ENCODE measurements at places on chromosomes 6 and 20.

DNA sequence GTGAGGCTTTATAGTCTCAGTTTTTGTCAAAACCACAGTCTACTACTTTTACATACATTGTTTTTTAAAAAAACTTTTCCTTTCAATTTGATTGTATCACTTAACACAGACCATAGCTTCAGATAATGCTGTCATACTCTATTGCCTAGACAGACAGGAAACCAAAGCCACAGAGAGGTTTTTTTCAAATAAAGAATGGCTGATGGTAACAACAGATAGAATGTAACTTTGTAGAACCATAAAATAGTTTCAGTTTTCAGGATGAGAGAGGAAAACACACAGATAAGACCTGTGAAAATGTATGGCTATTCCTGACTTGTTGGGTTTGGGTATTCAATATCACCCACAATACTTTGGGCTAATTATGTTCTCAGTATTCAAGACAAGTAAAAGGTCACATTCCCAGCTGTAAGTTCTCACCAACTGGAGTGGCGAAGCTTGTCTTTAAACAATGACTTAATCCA is 94.0 kb downstream of the ADGRG6 start:
- no peak for DNase-seq
- peaks cover 2% of the 10 kb centered on the region for H3K4me1 ChIP-seq
- no peaks in the 10 kb centered on the region for H3K36me3 ChIP-seq
- H3K27ac ChIP-seq = no peak overlapping the region
- H3K4me3 ChIP-seq = no peak overlapping the region

GRCh38 chr6:148138573-148138972 is 204.1 kb upstream of the SASH1 start:
- no peaks in the 10 kb centered on the region for H3K4me1 ChIP-seq
- no peak overlapping the region for H3K4me3 ChIP-seq
- no peak overlapping the region for H3K27ac ChIP-seq
- H3K36me3 ChIP-seq = no peaks in the 10 kb centered on the region
- H3K27me3 ChIP-seq = no peaks in the 10 kb centered on the region

GRCh38 chr20:51237791-51238190 is 214.9 kb upstream of the KCNG1 start:
- no peaks in the 10 kb centered on the region for H3K4me1 ChIP-seq
- H3K36me3 ChIP-seq = no peaks in the 10 kb centered on the region
- no peak overlapping the region for H3K4me3 ChIP-seq
- H3K27ac ChIP-seq = no peak overlapping the region

GRCh38 chr6:89008001-89008814 is 44.8 kb upstream of the RNGTT start:
- H3K4me1 ChIP-seq = peaks cover 3% of the 10 kb centered on the region
- H3K36me3 ChIP-seq = no peaks in the 10 kb centered on the region
- H3K27me3 ChIP-seq = no peaks in the 10 kb centered on the region
- no peak for DNase-seq
- no peak overlapping the region for H3K4me3 ChIP-seq

DNA sequence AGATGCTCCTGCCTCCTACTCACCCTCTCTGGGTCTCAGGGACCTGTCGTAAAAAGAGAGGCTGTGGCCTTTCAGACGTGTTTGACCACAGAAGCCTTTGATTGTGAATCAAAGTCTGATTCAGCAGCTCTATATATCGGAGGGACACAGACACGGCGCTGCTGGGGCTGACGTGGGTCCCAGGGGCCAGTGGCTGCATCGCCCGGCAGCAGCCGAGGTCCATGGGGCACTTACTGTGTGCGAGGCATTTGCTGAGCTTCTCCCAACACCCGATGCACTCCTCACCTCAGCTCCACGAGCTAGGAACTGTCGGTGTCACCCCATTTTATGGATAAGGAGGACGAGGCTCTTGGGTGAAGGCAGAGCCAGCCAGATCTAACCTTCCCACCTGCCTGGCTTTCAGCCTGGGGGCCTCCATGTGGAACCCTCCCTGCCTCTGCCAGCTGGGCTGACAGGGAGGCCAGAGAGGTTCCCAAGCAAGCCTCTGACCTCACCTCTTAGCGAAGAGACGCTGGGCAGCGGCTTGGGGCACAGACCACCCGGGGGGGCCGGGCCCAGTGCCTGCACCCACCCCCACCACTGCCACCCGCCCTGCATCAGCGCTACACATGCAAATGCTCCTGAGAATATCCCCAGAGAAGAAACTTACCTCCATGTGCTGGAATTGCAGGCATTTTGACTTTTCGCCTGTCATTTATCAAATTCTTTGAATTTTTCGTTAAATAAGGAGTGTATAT is 19.9 kb downstream of the PMEPA1 start:
- H3K36me3 ChIP-seq = no peaks in the 10 kb centered on the region
- H3K4me1 ChIP-seq = peaks cover 4% of the 10 kb centered on the region
- H3K27me3 ChIP-seq = no peaks in the 10 kb centered on the region
- DNase-seq = no peak

- H3K4me3 ChIP-seq = no peak overlapping the region
- no peak for DNase-seq
- H3K27ac ChIP-seq = no peak overlapping the region
- H3K4me1 ChIP-seq = no peaks in the 10 kb centered on the region
- H3K27me3 ChIP-seq = no peaks in the 10 kb centered on the region
- no peaks in the 10 kb centered on the region for H3K36me3 ChIP-seq
Measured at GRCh38 chr6:10763006-10763405, 15.4 kb downstream of the TMEM14B start.

DNA sequence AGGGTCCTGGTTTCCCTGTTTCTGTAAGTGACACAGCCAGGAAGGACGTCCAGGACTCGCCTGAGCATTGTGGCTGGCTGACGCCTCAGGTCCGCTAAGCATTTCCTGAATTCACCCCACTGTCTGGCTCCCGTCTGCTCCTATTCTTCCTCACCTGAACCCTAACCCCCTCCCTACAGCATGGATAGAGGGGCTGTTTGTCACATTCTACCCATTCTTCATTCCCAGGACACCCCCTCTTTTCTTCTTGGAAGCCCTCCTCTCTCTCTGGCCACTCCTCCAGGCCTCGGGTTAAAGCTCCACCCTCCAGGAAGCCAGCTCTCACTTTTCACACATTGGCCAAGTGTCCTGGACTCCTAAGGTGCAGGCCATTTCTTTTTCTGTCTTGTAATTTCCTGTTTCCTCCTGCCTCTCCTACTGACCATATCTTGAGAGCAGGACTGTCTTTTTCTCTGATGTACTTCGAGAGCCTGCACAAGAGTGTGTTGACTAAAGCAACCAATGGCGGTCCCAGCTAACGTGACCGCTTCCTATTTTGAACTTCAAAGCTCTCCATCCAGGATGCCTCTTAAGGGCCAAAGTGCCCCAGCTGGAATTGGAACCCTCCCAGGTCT is 24.2 kb upstream of the MYMX start:
- H3K36me3 ChIP-seq = no peaks in the 10 kb centered on the region
- H3K27ac ChIP-seq = no peak overlapping the region
- DNase-seq = no peak
- H3K4me3 ChIP-seq = no peak overlapping the region
- no peaks in the 10 kb centered on the region for H3K27me3 ChIP-seq
- H3K4me1 ChIP-seq = peaks cover 4% of the 10 kb centered on the region

- no peaks in the 10 kb centered on the region for H3K4me1 ChIP-seq
- H3K27ac ChIP-seq = no peak overlapping the region
- no peak overlapping the region for H3K4me3 ChIP-seq
- no peak for DNase-seq
- H3K27me3 ChIP-seq = no peaks in the 10 kb centered on the region
- H3K36me3 ChIP-seq = peaks cover 38% of the 10 kb centered on the region
Measured at GRCh38 chr20:38067717-38068365, 34.3 kb downstream of the RPRD1B start.

GRCh38 chr6:158060455-158061360 is 79.0 kb downstream of the SYNJ2 start:
- 0 out of 2 replicates have a peak overlapping the region, but pooled peaks have one; percentile 38 for H3K27ac ChIP-seq
- H3K36me3 ChIP-seq = no peaks in the 10 kb centered on the region
- no peak overlapping the region for H3K4me3 ChIP-seq

- H3K4me1 ChIP-seq = peaks cover 16% of the 10 kb centered on the region
- H3K27ac ChIP-seq = no peak overlapping the region
- peaks cover 15% of the 10 kb centered on the region for H3K36me3 ChIP-seq
- no peak for DNase-seq
- H3K4me3 ChIP-seq = no peak overlapping the region
- no peaks in the 10 kb centered on the region for H3K27me3 ChIP-seq
Measured at GRCh38 chr6:114419175-114419574, 76.4 kb upstream of the HS3ST5 start.

DNA sequence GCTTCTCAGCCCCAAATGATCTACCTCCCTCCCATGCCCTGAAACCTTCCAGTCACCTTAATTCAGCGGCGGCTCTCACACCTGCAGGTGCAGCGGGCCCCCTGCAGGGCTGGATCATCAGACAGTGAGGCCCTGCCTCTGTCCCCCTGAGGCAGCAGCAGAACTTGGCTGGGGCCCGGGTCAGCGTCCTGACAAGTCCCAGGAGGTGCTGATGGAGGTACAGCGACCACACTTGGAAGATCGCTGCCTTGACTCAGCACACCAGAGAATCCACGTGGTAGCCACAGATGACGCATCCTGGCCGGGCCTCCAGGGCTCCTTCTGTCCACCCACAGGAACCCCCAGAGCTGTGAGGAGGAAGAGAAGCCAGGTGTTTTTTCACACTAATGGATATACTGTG is 116.4 kb upstream of the THBS2 start:
- H3K27ac ChIP-seq = no peak overlapping the region
- no peaks in the 10 kb centered on the region for H3K36me3 ChIP-seq
- no peak overlapping the region for H3K4me3 ChIP-seq
- no peak for DNase-seq
- no peaks in the 10 kb centered on the region for H3K27me3 ChIP-seq
- no peaks in the 10 kb centered on the region for H3K4me1 ChIP-seq

DNA sequence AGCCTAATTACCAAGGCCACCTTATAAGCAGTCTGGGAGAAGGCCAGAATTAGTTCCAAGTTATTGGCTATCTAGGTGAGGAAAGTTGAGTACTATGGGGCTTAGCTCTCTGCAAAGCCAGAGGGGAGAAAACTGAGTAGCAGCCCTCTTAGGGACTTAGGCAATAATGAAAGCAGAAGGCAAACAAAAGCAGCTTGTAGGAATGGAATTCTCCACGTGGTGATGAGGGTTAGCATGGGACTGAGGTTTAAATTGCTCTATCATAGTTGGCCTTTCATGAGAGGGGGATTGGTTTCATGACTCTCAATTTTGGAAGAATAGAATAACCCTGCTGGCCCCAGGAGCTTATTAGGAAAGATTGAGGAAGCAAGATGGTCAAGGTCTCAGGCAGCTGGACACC is 7.0 kb upstream of the UBE2J1 start:
- no peak overlapping the region for H3K27ac ChIP-seq
- no peak overlapping the region for H3K4me3 ChIP-seq
- no peaks in the 10 kb centered on the region for H3K4me1 ChIP-seq
- no peaks in the 10 kb centered on the region for H3K36me3 ChIP-seq
- no peaks in the 10 kb centered on the region for H3K27me3 ChIP-seq
- no peak for DNase-seq

GRCh38 chr6:16576451-16577368 is 184.6 kb downstream of the ATXN1 start:
- no peaks in the 10 kb centered on the region for H3K36me3 ChIP-seq
- no peaks in the 10 kb centered on the region for H3K4me1 ChIP-seq
- no peak overlapping the region for H3K4me3 ChIP-seq
- no peak for DNase-seq
- no peaks in the 10 kb centered on the region for H3K27me3 ChIP-seq

- H3K27ac ChIP-seq = no peak overlapping the region
- H3K4me1 ChIP-seq = no peaks in the 10 kb centered on the region
- DNase-seq = no peak
- no peaks in the 10 kb centered on the region for H3K36me3 ChIP-seq
Measured at GRCh38 chr6:31345026-31345730, 11.8 kb downstream of the HLA-B start.

DNA sequence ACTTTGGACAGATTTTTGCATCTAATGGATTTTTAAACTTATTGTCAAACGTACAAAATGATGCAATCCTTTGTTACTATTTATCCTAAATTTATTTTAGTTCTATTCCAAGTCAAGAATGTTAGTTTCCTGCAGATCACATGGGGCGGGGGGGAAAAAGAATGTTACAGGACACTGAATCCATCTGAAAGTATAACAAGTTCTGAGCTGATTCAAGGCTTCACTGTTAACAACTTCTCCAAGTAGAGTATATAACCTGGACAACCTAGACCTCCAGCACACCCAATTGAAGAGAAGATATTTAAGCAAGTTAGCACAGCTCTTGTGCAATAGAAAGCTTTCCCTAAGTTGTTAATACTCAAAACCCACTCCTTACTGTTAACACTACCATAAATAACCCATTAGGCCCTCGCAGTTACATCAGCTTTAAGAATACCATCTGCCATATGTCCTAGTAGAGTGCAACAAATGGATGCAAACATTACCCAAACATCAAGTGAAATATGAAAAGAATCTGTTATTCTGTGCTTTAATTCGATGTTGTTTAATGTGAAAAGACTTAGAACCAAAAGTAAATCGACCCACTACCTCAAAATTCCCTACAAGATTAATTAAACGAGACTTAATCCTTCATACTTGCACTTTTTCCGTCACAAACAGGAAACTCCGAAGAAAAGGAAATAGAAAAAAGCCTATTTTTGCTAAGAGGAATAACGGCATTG is 1.3 kb downstream of the SEC63 start:
- peak overlapping the region; percentile 85 for H3K4me3 ChIP-seq
- DNase-seq = no peak
- peaks cover 5% of the 10 kb centered on the region for H3K4me1 ChIP-seq
- H3K36me3 ChIP-seq = no peaks in the 10 kb centered on the region
- H3K27me3 ChIP-seq = no peaks in the 10 kb centered on the region

GRCh38 chr20:41635158-41635557 is 17.0 kb upstream of the CHD6 start:
- no peak overlapping the region for H3K4me3 ChIP-seq
- no peak for DNase-seq
- no peaks in the 10 kb centered on the region for H3K27me3 ChIP-seq
- no peak overlapping the region for H3K27ac ChIP-seq
- H3K36me3 ChIP-seq = no peaks in the 10 kb centered on the region

- H3K4me3 ChIP-seq = no peak overlapping the region
- peaks cover 10% of the 10 kb centered on the region for H3K4me1 ChIP-seq
- no peak overlapping the region for H3K27ac ChIP-seq
- DNase-seq = no peak
- H3K36me3 ChIP-seq = peaks cover 2% of the 10 kb centered on the region
Measured at GRCh38 chr6:31139599-31139998, 733 bp upstream of the PSORS1C2 start.

- no peaks in the 10 kb centered on the region for H3K36me3 ChIP-seq
Measured at GRCh38 chr20:5714261-5715041, 35.8 kb upstream of the SHLD1 start.

DNA sequence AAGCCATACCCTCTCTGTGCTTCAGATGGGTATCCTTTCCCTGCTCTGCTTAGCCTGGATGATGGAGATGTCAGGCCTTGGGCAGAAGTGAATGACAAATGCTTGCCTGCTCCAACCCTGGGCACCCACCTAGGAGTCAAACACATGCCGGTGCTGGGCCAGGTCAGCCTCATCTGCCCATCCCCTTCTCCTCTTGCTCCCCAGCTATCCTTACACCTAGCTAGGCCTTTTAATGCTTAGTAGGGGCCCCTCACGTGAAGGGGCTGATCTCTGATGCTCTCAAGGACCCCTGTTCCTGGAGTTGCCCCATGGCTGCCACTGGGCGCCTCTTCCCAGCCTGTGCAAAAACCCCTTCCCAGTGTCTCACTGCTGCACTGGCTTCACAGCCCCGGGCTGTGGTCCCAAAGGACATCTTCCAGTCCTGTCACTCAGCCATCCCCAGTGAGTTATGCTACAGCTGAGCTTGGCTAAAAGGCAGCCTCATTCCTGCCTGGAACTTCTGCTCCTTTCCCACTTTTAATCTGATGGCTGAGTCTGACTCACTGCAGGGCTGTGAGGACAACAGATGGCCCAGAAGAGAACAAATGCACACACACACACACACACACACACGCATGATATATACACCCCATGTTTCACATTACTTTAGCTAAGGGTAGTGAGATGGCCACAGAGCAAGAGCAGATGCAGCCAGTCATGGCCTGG is 12.8 kb upstream of the SDCBP2 start:
- no peak for DNase-seq
- H3K4me3 ChIP-seq = no peak overlapping the region
- H3K4me1 ChIP-seq = no peaks in the 10 kb centered on the region
- no peak overlapping the region for H3K27ac ChIP-seq
- no peaks in the 10 kb centered on the region for H3K36me3 ChIP-seq

Measured in H1 (cell line).